ENCODE measurements at places on chromosomes 16 and 17.

DNA sequence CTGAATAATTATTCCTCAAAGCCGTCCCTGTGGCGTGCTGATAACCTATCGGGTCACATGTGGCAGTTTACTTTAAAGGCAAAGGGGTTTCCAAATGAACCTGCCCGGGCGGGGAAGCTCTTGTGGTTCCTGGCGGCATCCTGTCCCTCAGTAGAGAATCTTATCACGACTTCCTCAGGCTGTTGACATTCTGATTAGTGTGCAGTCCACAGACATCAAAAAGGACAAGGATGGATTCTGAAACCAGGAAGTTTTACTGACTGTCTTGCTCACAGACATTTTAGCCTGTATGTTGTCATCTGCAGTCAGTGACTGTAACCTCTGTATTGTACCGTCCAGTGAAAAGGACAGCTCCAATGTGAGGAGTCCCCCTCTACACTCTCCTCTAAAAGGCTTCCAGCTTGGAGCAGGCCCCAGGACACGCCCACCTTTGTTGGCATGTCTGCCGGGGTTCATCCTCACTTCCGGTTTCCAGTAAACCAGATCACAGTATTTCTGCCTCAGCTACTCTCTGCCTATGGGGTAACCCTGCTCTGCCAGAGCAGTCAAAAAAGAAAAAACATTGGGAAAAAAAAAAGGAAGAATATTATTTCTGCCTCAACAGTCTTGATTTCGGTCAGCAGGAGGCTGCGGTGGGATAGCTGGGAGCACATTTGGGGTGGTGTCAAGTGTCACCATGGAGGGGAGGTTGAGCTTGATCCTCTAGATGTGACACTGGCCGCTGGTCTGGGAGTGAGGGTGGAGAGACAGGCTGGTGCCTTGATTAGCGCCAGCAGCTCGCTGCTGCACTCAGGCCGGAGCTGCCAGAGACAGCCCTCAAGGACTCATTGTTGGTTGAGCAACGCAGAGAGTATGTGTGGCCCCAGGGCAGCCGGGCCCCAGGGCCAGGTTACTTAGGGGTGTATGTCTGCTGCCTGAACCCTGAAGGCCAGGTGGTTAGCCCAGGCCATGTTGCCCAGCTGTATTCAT lies 89.0 kb upstream of the DNAH17 start:
- peak; percentile 88 for DNase-seq

- DNase-seq, result no peak
Measured at GRCh38 chr17:10758062-10758461, 28.2 kb upstream of the TMEM220 start.

- DNase-seq, result no peak
Measured at GRCh38 chr16:26567356-26567755, 499.4 kb upstream of the C16orf82 start.

- DNase-seq, result no peak
Measured at GRCh38 chr16:82833378-82833993, 206.7 kb downstream of the CDH13 start.

Measured in HepG2 (cell line).